ENCODE measurements at places on chromosomes 1 and 21.

DNA sequence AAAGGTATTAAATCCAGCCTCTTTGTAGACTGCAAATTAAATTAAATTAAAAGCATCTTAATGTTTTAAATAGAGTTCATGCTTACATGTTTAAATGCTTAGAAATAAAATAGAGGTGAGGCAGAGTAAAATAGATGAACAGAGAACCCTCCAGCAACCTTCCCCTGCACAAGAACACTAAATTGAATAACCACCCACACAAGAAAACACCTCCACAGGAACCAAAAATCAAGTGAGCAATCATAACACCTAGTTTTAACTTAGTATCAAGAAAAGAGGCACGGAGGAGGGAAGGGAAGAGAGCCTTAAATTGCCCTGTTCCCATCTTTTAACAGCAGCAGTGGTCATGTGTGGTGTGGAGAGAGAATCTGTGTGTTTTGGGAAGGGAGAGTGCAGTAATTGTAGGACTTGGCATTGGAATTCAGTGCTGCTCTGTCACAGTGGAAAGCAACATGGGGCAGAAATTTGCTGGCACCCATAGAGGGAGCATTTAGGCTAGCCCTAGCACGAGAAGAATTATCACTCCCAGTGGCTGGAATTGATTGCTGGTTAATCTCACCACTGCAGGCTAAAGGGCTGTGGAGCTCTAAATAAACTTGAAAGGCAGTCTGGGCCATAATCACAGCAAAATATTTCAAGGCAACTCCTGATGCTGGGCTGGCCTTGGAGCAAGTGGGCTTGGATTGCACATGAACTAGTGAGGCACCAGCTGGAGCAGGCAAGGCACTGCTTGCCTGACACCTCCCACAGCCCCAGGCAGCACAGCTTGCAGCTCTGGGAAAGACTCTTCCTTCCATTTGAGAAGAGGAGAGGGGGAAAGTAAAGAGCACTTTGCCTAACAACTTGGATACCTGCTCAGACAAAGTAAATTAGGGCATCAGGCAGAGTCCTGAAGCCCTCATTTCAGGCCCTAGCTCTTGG, 1478.8 kb downstream of the NCAM2 start:
- no peak for DNase-seq

- no peak for DNase-seq
Measured at GRCh38 chr1:24047110-24047477, 64.8 kb downstream of the MYOM3 start.

DNA sequence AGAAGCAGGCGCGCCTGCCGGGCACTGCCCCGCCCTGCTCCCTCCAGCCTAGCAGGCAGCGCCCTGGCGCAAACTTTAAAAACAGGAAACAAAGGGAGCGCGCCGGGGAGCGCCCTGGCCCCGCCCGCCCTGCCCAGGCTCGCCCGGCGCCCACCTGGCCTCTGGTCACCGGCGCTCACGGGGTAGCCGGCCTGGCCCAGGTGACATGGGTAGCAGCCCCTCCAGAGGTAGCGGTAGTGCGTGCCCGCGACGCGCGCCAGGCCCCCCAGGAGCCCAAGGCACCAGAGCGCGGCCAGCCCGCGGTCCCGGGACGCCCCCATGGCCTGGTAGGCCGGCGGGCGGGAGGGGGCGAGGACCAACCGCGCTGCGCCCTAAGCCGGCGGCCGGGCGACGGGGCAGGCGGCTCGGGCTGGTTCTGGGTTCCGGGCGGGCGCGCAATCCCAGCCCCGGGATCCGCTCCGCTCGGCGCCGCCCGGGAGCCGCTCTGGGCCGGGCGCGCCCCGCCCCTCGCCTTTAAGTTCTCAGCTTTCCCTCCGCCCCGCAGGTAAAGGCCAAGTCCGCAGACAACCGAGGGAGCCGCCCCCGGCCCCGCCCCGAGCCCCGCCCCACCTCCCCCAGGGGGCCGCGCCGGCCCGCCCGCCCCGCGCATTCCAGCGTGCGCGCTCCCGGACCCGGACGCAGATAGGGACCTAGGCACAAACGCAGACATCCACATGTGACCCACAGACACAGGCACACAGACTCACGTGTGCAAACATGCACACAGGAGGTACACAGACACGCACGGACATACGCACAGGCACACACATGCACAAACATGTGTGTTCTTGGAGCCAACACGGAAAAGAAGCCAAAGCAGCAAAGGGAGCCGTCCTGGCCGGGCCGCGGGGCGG, 76.7 kb downstream of the ARHGEF16 start:
- DNase-seq = no peak

- DNase-seq = peak; percentile 99
Measured at GRCh38 chr1:32464716-32465577, at the start of gene ZBTB8B. Gene ZBTB8B (plus strand): TSS chr1:32465072. CDS start chr1:32470625, 5,553 bp downstream.

GRCh38 chr1:23910553-23911246, 2.5 kb downstream of the CNR2 start:
- DNase-seq = no peak

DNA sequence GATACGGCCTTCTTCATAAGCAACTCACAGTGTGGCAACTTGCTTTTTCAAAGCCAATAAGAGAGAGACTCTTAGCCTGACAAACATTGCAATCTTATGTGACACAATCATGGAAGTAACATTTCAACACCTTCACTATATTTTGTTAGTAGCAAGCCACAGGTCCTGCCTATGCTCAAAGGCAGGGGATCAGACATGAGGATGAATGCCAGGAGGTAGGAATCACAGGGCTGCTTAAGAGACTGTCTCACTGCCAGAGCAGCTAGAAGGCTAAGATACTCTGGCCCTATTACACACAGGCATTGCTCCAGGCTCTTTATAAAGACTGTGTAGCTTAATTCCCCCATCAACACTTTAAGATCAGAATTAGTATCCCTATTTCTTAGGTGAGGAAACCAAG, 236.2 kb upstream of the KAZN start:
- DNase-seq = no peak

GRCh38 chr1:182335771-182336566, 55.6 kb downstream of the GLUL start:
- DNase-seq = no peak

- no peak for DNase-seq
Measured at GRCh38 chr1:228197555-228198147, 10.2 kb upstream of the OBSCN start.

DNA sequence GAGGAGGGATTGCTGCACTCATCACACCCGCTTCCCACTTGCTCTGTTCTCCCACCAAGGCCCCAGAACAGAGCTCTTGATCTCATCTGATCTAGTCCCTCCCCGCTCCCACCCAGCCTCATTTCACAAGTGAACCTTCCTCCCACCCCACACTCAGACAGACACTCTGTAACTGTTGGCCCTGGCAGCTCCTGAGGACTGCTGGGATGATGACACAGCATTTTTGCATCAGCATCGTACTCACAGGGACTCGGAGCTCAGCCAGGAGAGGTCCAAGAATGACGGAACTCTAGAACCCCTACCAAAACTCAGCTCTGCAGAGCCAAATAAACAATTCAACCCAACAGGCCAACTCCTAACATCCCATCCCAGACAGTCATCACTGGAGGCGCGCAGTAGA, 11.2 kb upstream of the ZNF124 start:
- DNase-seq = no peak

DNA sequence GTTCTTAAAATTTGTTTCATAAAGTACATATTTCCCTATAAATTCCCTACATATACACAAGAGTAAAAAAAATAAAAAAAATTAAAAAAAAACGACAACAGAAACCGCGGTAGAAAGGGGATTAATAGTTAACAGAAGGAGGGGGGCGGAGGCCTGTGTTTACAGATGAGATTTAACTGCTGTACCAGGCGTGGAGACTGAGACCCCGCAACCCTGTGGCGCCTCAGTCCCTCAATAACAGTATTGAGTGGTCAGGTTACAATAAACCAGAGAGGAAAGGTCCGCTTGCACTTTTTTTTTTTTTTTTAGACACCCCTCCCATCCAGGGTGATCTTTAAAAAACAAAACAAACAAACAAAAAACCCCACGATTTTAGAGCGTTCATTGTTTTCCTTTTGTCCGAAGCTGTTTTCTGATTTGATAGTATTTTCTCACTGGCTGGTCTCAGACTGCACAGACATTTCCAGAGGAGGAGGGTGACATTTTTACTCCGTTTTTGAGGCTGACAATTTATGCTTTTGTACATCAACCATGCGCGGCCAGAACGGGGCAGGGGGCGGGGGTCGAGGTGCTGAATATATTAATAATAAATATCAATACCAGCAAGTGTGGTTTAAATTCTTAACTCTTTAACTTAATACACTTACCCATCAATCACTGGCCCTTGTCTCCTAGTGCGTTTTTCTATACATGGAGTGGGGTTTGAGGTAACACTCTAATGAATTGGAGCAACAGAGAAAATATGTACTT, 1223.9 kb downstream of the BRINP3 start:
- DNase-seq = no peak

- no peak for DNase-seq
Measured at GRCh38 chr1:16260814-16261213, 23.8 kb upstream of the CPLANE2 start.

DNA sequence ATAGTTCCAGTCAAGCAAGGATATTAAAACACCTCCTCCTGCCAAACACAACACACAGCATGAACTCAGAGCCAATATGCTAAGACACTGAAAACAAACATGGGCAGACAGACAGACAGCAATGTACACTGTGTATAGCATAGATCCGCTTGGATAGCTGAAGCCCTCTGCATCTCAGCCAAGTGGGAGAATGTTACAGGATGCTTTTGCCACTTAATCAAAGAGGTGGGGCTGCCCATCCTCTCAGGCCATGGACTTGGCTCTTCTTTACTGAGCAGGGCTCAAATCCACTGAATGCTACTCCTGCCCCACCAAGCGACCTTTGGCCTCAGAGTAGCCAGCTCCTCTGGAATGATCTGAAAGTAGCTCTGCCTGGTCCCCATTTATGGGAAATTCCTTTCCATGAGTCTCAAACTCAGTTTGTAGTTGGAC, 64.7 kb upstream of the NGF start:
- no peak for DNase-seq

GRCh38 chr1:77655431-77655974, 27.0 kb downstream of the ZZZ3 start:
- no peak for DNase-seq

GRCh38 chr1:238628110-238628509, 737.4 kb upstream of the ZP4 start:
- DNase-seq = no peak

DNA sequence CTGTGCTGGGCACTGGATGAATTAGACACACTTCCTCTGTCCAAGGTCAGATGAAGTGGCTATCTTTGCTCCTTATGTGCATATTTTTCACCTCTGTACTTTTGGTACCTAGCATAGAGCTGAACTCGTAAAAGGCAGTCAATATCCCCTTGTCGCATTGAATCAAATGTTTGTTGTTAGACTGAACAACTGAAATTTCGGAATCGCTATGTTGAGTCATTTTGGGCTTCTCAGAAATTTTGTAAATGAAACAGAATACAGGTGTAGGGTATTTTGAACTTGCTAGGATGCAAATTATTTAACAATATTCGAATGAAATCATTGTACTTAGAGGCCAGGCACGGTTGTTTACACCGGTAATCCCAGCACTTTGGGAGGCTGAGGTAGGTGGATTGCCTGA, 48.0 kb downstream of the PDE4B start:
- no peak for DNase-seq

GRCh38 chr1:154846565-154847442, 23.3 kb downstream of the KCNN3 start:
- no peak for DNase-seq

DNA sequence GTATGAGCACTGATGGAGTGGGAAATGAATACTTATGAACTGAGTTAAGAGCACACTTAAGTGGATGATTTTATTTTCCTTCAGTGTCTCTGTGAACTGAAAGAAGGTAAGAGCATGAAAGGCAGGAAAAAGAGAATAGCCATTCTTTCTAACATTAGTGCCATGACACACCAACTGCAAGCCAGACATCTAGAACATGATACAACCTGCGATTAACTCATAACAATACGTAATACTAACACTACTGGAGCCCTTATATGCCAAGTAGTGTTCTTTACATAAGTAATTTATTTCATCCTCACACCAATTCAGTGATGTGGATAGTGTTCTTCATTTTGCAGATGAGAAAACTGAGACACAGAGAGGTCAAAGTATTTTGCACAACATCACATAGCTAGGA, 56.7 kb downstream of the PRRX1 start:
- no peak for DNase-seq

DNA sequence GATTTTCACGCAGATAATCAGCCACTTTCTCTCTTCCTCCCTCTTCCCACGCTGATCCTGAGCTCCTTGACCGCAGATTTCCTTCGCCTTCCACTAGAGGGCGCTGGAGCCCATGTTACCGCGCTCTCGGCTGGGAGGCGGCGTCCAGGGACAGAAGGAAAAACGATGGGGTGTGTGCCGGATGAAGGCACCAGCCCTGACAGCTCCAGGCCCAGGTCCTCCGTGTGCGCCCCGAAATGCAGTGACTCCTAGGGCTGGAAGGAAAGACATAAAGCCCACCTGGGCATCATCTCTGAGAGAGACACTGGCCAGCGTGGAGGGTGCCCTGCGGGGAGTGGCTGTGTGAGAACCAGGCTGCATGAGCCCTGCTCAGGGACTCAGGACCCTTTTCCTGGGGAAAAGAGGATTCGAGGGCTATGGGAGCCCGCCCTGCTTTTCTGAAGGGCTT, 44.9 kb upstream of the CYP2J2 start:
- peak; percentile 96 for DNase-seq

DNA sequence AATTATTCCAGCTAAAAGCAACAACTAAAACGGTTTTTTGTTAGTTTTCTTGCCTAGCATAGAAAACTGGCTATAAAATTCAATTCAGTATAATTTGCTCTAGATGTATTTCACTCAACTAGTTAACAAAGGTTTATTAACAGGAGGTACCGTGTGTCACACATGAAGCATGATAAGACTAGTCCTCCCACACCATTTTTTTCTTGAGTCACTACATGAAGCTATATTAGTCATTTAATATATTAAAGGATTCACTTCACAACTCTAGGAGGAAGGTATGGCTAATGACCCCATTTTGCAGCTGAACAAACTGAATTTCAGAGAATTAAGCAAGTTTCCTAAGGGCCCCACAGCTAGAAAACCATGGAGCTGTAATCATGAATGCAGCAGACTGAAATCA, 307.8 kb upstream of the USP25 start:
- no peak for DNase-seq

GRCh38 chr1:235486321-235486720, 17.9 kb downstream of the B3GALNT2 start:
- no peak for DNase-seq

DNA sequence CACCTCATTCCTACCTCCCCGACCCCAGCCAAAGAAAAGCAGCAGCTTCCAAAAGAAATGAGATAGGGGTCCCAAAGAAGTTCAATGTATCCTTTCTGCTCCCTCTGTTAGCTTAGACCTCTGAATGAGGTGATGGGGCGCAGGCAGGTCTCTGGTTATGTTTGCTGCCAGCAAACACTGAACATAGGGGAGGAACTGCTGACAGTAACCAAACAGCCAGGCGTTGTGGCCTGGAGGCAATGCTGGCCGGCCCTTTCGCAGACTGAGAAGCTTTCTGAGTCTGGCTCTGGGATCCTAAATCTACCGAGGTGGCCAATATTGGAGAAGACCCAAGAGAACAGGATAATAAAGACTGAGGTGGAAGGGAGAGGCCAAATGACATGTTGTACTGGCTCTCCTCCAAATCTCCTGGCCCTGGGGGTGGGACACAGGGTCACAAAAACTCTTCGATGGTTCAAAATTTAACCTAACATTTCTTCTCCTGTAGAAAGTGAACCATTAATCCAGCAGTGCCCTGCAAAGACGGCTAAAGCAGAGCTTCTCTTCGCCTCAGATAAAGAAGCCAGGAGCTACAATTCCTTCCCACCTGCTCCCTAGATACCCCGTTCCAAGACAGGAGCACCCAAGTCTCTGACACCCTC, 19.6 kb downstream of the SSR2 start:
- no peak for DNase-seq

GRCh38 chr1:214006845-214007244, 19.1 kb downstream of the PROX1 start:
- DNase-seq = no peak

All from spinal cord (tissue), 10 donors.